ENCODE measurements at places on chromosomes 5 and 9. TPM values are rescaled to one million over a fixed set of nuclear protein-coding genes. Genes with fewer than 3 reads are reported as not detected.

GRAMD2B gene
- 52.2 TPM for total RNA-seq

BARHL1 gene
- total RNA-seq = not detected

GPR151 gene
- not detected for total RNA-seq

FBXL17 gene
- 19.5 TPM for total RNA-seq

PDE6A gene
- total RNA-seq = 4.7 TPM

LHX2 gene
- total RNA-seq = not detected

CARTPT gene
- not detected for total RNA-seq

ZNF454 gene
- 1.3 TPM for total RNA-seq

PCDHGB6 gene
- 1.9 TPM for total RNA-seq

SV2C gene
- total RNA-seq = 0.36 TPM

CCIN gene
- 0.25 TPM for total RNA-seq

AP3S1 gene
- total RNA-seq = 73.4 TPM

PCDHAC1 gene
- total RNA-seq = 0.15 TPM

PCDHB9 gene
- 0.61 TPM for total RNA-seq

CCL28 gene
- 97.0 TPM for total RNA-seq

TNPO1 gene
- total RNA-seq = 75.0 TPM

CMYA5 gene
- 0.70 TPM for total RNA-seq

IFNA14 gene
- total RNA-seq = not detected

MOB3B gene
- 47.1 TPM for total RNA-seq

CBY3 gene
- not detected for total RNA-seq

IL17B gene
- 1.1 TPM for total RNA-seq

CARD9 gene
- total RNA-seq = 0.52 TPM

C5orf58 gene
- not detected for total RNA-seq

RAD50 gene
- 36.3 TPM for total RNA-seq

ZFP62 gene
- 35.8 TPM for total RNA-seq

ANKRD34B gene
- not detected for total RNA-seq

All from left colon (tissue), 2 donors.